Stimulated activated CD8-positive, alpha-beta memory T cell treated with anti-CD3 and anti-CD28 coated beads, Interleukin-7, amount 100 ng/mL, for 24 hours (primary cell): ENCODE measurements at places on chromosomes 2 and 18.

DNA sequence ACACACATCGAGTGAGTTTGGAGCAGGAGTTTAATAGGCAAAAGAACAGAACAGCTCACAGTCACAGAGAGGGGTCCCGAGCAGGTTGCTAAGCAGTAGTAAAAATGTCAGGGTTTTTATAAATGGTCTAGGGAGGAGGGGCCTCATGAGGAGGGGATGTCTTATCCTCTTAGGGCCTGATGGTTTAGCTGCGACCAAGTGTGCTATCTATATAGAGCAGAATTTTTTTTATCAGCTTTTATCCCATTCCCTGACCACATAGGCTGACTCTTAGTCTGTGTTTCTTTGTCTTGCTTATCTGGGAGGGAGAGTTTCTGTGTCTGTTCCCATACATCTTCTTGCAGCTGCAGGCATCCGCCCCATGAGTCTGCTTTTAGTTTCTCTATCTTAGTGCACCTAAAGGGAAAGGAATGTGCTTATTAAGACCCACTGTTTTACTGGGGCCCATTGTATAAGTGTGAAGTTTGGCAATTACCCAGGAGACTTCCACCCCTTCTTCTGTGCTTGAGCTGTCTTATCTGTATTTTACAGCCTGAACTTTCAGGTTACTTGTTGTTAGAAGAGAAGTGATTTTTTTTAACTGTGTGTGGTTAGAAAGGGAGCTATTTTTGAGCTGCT lies 30.4 kb upstream of the GMCL1 start:
- no peak for DNase-seq

GRCh38 chr2:32478889-32479620 lies 122.2 kb downstream of the BIRC6 start:
- no peak for DNase-seq

- DNase-seq = no peak
These were observed 39.3 kb downstream of the RAB10 start for GRCh38 chr2:26072925-26073768.

GRCh38 chr2:33321236-33321771 lies 155.1 kb upstream of the RASGRP3 start:
- DNase-seq = peak; percentile 8
